ENCODE measurements at places on chromosomes 6 and 20.

DNA sequence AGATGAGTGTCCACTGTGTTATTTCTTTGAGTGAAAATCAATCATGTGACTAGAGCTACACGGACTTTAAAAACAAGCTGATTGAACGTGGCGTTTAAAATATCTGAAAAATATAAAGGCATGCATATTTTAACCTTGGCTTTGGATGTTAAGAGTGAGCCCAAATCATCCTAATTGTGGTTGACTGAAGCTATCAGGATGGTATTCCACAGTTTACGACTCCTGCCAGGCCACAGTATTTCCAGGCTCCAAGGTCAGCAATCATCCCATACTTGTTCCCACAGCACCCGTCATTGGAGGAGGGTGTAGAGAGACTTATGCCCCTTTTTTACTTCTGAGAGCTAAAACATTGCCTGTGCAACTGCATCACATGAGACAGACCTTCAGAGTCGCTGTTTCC, 43.2 kb upstream of the TMX4 start:
- no peak overlapping the region for H3K27ac ChIP-seq
- no peaks in the 10 kb centered on the region for H3K4me1 ChIP-seq

GRCh38 chr6:139334806-139335446, 39.5 kb downstream of the CITED2 start:
- no peaks in the 10 kb centered on the region for H3K36me3 ChIP-seq
- no peak overlapping the region for H3K4me3 ChIP-seq
- no peaks in the 10 kb centered on the region for H3K27me3 ChIP-seq
- no peak for DNase-seq
- H3K27ac ChIP-seq = peak overlapping the region; percentile 71
- peaks cover 4% of the 10 kb centered on the region for H3K4me1 ChIP-seq

GRCh38 chr6:4446982-4447381, 311.6 kb upstream of the ECI2 start:
- H3K36me3 ChIP-seq = no peaks in the 10 kb centered on the region
- no peak overlapping the region for H3K27ac ChIP-seq

DNA sequence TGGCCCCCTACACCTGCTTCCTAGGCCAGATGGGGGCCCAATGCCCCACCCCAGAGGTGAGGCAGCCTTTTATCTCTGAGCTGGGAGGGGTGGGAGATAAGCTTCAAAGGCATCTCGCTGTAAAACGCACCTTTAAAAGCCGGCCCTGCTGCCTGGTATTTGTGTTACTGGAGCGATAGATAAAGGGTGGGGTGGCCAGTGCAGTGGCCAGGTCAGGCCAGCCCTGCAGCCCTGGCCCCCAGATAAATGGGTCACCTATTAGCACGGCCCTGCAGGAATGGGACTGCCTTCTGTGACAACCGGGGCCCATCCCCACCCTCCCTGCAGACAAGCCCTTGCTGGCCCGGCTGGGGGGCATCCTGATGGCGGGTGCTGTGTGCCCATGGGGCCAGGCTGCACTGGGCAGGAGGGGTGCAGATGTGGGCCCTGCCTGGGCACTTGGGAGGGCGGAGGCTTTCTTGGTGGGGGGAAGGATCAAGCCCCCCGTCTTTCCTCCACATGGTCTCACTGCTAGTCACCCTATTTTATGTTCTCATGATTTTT, 3.0 kb upstream of the RBBP8NL start:
- H3K36me3 ChIP-seq = no peaks in the 10 kb centered on the region
- H3K27ac ChIP-seq = no peak overlapping the region
- H3K27me3 ChIP-seq = no peaks in the 10 kb centered on the region

DNA sequence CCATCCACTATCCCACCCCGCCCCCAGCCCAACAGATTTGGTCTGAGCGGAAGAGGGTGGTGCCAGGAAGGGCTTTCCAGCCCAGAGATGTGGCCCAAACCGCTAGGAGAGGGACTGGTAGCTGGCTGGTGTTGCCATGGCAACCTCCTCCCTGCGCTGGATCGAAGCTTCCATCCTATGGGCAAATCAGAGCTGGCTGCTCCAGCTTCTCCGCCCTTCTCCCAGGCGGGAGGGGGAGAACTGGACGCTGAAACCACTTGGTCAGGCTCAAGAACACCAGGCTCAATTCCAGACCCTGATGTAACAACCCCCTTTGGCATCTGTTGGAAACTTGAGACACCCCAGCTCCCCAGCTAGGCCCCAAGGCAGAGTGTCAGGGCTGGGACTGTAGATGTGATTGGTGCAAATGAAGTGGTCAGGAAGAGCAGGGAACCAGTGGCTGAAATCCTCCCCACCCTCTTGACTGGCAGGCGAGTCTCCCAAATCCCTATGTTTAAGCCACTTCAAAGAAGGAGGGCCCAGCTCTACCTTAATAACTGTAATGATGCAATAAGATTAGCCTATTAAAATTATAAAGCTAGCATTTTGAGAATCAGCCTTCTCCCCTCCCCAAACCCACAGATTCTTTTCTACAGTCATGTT, 4.2 kb downstream of the RIMS4 start:
- no peaks in the 10 kb centered on the region for H3K36me3 ChIP-seq
- H3K27ac ChIP-seq = no peak overlapping the region

DNA sequence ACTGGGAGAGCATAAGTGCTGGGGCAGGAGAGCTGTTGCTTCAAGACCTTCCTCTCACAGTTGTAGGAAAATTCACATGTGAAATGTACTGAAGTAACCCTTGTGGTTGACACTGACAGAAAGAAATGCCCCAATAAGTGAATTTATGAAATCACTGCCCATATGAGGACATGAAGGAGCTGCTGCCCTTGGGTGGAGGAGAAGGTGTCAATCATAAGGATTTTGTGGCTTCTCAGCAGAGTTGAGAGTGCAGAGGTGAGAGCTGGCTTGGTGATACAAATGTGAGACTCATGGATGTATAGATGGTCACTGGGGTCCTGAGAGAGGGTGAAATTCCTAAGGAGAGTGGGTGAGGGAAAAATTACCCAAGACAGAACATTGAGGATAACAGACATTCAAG, 33.9 kb upstream of the CMTR1 start:
- no peak overlapping the region for H3K4me3 ChIP-seq
- no peaks in the 10 kb centered on the region for H3K4me1 ChIP-seq
- no peak for DNase-seq
